ENCODE measurements at places on chromosomes 2 and 18.

GRCh38 chr2:22673529-22673928, 711.5 kb upstream of the KLHL29 start:
- DNase-seq = no peak

DNA sequence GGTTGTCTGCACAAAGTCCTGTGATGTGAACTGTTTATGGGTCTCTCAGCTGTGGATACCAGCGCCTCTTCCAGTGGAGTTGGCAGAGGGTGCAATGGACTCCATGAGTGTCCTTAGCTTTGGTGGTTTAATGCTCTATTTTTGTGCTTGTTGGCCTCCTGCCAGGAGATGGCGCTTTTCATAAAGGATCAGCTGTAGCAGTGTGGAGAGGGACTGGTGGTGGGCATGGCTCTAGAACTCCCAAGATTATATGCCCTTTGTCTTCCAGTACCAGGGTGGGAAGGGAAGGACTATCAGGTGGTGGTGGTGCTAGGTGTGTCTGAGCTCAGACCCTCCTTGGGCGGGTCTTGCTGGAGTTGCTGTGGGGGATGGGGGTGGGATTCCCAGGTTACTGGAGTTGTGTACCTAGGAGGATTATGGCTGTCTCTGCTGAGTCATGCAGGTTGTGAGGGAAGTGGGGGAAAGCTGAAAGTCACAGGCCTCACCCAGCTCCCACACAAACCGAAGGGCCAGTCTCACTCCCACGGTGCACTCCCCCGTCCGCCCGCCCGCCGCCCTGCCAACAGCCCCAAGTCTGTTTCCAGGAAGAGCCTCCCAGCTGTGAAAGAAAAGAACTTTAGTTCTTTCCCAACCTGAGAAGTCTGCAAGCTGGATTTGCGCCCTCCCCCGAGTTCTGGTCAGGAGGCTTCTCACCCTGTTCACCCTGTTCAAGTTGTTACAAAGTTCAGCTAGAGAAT, 108.1 kb downstream of the MARCO start:
- no peak for DNase-seq

- no peak for DNase-seq
Observed at GRCh38 chr2:200428961-200429665, 80.8 kb downstream of the KCTD18 start.

- no peak for DNase-seq
Observed at GRCh38 chr2:82993609-82994008, 1465.5 kb downstream of the SUCLG1 start.

GRCh38 chr2:148058641-148059040, 37.8 kb downstream of the MBD5 start:
- DNase-seq = no peak

GRCh38 chr2:31075431-31075830, 62.8 kb downstream of the GALNT14 start:
- no peak for DNase-seq

- DNase-seq = no peak
Observed at GRCh38 chr18:9596226-9596625, 18.1 kb downstream of the PPP4R1 start.

GRCh38 chr18:48948112-48949049, 2.4 kb downstream of the SMAD7 start:
- DNase-seq = peak; percentile 88

- peak; percentile 78 for DNase-seq
Observed at GRCh38 chr18:45621061-45621511, 5.8 kb downstream of the SLC14A2 start.

DNA sequence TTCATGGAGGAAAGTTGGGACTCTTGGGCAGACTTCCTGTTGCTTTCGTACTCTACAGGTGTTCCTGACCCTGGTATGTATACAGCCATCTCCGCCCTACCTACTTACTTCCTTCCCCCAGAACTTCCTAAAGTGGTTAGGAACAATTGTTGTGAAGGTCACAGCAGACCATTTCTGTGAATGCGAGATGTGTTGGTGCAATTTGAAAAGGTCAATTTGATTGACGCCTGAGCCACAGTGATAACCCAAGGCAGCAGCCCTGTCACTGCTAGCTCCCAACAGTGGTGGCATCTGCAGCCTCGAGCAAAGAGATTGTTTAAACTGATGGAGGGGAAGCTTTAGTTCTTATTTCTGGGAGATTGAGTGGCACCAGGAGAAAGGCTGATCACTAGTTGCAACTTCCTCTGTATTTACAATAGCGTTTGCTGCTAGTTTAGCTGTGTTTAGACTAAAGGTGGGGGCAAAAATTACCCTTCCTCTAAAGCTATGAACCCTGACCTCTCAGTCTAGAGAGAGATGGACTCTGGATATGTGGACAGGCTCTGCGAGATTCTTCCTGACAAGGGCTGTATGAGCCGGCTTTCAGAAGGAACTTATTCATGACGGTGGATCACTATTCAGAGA, 78.3 kb upstream of the MAP4K3 start:
- DNase-seq = no peak

GRCh38 chr2:71614976-71615766, 161.8 kb downstream of the DYSF start:
- peak; percentile 45 for DNase-seq

- peak; percentile 17 for DNase-seq
Observed at GRCh38 chr2:128457006-128457604, 138.4 kb upstream of the HS6ST1 start.

DNA sequence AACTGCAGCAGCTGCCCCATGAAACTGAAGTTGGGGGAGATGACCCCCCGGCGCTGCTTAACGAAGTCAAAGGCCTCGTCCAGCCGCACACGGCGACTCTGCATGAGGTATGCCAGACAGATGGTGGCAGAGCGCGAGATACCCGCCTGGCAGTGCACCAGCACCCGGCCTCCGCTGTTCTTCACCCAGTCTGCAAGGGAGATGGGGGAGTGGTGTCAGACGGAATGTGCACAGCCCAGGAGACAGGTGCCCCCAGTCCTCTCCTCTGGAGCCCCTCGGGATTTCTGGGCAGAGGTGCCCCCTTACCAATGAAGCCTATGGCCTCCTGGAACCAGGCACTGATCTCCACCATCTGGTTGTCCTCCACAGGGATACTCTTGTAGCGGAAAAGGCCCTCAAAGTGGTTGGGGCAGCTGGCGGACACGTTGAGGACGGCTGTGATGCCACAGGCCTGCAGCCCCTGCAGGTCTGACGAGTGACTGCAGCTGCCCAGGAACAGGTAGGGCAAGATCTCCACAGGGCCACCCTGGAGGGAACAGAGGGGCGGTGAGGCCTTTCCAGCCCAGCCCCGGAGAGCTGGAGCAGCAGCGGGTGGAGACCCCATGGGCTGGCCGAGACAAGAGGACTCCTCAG, 1.3 kb downstream of the DUSP2 start:
- peak; percentile 93 for DNase-seq

- DNase-seq = peak; percentile 82
Observed at GRCh38 chr2:176082824-176083751, 674 bp downstream of the EVX2 start.

DNA sequence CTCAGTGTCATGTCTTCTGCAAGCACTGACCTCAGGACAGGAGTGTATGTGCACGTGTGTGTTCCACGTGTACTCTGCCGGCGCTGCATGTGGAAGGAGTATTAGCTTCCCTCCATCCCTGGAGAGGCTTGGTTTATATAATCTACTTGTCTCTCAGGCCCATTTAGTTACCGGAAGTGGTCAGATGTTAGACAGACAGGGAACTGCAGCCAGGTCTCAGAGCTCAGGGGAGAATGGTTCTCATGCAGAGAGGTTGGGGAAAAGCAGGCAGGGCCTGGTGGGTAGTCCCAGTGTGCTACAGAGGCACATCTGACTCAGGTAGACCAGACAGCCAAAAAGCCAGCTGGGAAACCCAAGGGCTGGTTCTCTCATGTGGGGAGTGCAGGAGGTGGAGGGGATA, 167.9 kb downstream of the CTIF start:
- no peak for DNase-seq

- no peak for DNase-seq
Observed at GRCh38 chr2:151882786-151883445, 54.7 kb upstream of the ARL5A start.

- DNase-seq = no peak
Observed at GRCh38 chr2:60547841-60548240, 5.6 kb downstream of the BCL11A start.

- DNase-seq = peak; percentile 65
Observed at GRCh38 chr2:218607436-218608115, at the start of gene PLCD4. Gene PLCD4 (plus strand): TSS chr2:218607899. CDS start chr2:218615740, 7,841 bp downstream.

DNA sequence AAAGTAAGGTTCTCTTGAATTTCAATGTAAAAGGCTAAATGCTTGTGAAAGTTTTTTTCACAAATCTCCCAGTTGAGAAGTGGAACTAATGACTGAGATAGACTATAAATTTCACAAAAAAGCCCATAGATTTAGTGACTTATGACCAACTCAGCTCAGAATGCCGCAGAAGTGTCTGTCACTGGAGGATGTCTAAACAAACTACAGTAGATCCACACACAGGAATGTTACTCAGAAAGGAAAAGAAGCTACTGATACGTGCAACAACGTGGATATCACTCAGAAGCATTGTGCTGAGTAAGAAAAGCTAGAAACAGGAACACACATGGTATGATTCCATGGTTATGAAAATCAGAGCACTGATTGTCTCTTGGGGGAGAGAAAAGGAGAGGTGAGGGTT, 151.9 kb downstream of the DOCK10 start:
- no peak for DNase-seq

DNA sequence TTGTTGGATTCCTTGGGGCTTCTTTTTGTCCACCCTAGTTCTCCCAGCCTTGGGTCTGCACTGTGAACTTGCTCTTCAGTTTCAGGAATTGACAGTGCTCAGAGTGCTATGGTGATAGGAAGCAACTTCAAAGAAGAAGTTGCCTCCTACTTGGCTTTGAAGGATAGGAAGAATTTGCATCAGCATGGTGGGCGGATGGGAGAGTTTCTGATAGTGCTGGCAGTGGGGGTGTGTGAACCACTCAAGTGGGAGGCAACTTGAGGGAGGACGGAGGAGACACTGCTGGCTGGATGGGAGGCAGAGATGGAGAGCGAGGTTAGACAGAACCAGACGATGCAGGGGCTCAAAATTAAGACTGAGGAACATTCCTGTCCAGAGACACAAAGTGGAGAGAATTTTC, 164.4 kb upstream of the SKOR2 start:
- no peak for DNase-seq

DNA sequence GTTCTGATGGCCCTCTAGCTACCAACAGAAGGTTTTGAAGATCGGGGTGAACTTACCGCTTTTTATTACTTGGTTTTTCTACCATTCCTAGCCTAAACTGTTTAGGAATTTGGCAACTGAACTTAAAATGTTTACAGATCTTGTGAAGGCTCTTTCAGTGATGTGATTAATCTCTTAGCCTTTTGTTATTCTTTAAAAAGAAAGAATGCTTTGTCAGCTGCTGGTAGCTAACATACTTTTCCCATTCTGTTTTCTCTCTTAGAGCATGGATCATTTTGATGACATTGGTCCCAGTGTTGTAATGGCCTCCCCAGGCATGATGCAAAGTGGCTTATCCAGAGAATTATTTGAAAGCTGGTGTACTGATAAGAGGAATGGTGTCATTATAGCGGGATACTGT, 18.1 kb downstream of the CPSF3 start:
- DNase-seq = no peak

- no peak for DNase-seq
Observed at GRCh38 chr2:221285148-221285547, 287.0 kb downstream of the EPHA4 start.

DNA sequence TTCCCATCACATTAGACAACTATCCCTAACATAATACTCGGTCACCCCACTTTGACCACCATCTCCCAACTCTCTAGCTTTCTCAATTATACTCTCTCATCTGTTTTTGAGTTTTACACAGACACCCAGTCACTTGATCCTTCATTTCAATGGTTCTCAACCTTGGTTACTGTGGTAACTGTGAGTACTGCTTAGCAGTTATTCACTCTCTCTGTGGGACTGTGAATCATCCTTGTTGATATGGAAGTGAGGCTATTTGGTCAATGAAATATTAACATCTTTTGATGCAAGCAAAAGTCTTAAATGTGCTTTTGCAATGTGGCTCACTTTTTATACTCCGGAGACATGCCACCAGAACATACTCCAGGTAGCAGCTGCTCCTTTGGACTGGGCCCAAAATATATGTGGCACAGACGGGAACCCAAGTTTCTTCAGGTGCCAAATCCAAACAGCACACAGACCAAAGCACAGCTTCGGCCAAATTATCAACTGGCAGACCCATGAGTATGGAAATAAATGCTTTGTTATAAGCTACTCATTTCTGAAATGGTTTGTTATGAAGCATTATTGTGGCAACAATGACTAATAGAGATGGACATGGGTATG, 75.0 kb upstream of the SLC25A52 start:
- no peak for DNase-seq

- DNase-seq = no peak
Observed at GRCh38 chr2:167144179-167144898, 256.1 kb downstream of the XIRP2 start.

DNA sequence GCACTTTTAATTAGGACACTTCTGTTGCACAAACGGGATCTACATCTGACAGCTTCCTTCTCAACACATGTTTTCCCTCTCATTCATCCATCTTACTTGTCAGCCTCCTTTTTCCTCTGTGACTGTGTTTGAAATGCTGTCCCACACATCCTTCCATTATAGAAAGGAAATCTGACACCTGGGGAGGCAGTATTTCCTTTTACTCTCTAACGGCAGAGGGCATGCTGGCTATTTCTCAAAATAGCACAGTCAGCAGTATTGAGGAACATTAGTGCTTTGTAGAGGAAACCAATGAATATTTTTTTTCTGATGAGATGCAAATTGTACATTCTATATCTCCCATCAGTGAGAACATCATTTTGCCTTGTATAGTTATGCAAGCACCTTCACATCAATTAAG, 668.7 kb downstream of the SLC4A3 start:
- no peak for DNase-seq

GRCh38 chr2:232419245-232420072, 12.8 kb downstream of the ALPG start:
- DNase-seq = peak; percentile 76

- DNase-seq = no peak
Observed at GRCh38 chr18:6719910-6720683, 9.4 kb upstream of the ARHGAP28 start.

DNA sequence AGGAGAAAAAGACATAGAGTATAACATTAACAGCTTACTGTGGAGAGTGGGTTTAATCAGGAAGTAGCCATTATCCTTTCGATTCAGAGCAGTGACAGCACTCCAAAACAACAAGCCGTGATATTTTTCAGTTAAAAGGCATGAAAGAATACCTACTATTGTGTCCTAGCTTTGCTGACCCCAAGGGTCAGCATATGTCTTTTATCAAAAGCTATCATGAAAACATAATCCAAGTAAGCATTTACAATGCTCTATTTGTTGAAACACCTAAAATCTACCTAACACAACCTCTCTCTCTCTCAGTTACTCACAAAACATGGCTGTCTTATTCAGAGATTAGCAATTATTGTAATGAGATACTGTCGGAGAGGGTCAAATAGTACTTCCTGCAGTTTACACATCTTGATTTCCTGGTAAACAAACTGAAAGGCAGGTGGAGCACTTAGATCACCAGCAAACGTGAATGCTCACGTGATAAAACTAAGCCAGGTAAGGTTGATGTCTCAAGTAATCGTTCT, 100.0 kb downstream of the BAZ2B start:
- peak; percentile 19 for DNase-seq
